ENCODE measurements at places on chromosomes 6 and 20.

DNA sequence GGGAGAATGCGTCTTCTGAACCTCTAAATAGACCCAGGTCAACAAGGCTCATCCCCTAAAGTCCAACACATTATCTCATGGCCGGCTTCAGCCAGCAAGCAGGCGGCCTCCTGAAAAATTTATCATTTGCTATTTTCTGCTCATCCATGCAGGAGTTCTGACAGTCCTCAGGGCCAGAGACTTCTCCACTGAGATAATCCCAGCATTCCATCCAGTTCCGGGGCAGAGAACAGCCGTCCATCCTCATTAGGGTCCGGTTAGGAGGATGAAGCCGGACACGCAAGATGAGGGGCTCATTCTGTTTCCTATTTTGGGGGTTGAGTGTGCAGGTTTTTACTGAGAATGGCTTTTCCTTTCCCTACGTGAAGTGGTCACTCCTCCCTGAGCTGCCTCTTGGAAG, 258.1 kb downstream of the PREX1 start:
- DNase-seq, result no peak

DNA sequence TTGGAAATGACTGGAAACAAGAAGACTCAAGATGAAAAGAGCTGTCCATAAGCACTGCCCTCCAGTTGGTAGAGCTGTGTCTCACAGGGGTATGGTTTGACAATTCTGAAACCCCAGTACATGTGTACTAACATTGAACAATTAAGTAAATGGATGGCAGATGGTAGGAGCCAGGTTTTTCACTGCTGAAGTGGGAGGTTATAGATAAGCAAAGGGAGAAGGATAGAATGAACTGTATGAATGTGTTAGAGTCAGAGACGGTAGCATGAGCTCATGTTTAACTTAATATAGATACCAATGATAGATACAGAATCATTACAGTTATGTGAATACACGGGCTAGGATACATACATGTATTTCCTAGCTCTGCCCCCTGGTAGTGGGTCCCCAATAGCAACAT, 95.0 kb upstream of the SIRPA start:
- DNase-seq, result no peak

- no peak for DNase-seq
Measured at GRCh38 chr6:33723371-33724085, 12.0 kb upstream of the UQCC2 start.

- DNase-seq, result no peak
Measured at GRCh38 chr20:21139881-21140566, 14.1 kb downstream of the KIZ start.

DNA sequence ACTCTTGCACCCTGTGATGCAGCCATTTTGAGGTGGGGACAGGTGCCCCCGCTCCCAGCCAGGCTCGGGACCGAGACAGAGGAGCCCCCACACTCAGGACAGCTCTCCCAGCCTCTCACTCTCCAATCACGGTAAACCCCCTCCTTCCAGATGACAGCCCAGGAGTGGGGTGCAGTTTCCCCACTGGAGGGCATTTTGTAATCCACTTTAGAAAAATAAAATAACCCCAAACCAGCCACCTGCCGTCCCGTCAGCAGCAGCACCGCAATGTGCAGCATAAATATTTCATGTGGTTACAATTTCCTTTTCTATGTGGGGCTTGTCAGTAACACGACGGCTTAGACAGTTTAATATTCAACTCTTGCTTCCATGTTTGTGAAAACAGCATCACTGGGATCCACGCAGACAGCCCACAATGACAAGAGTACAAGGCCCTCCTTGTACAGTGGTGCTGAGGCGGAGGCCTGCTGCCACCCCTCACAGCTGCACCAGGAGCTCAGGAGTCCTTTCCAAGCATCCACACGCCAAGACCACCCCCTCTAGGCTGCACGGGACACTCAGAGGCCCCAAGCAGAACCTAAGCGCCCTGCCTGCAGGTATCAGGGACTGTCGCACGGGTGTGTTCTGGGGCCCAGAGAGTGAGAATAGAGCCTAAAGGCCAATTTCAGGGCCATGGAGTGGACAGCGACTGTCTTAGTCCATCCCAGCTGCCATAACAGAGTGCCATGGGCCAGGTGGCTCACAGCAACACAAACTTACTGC, 116.7 kb downstream of the JPH2 start:
- DNase-seq, result no peak

GRCh38 chr20:43397147-43397546, 60.5 kb upstream of the SRSF6 start:
- DNase-seq, result no peak

DNA sequence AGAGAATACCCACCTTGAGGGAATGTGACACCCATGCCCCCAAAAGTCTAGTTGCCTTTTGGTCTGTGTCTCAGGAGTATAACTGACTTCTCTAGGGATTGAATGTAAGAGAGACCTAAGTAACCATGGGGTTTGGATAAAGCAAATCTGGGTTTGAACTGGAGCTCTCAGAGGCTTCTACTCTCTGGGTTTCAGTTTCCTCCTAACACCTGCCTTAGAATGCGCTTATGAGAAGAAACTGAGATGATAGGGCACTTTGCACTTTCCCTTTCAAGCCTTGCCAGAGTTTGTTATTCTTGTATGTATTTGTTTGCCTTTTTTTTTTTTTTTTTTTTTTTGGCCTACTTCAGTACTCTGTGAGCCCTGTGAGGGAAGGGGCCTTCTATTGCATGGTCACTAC, 19.4 kb downstream of the SDHAF4 start:
- DNase-seq, result no peak

GRCh38 chr20:54822386-54822785, 347.0 kb downstream of the DOK5 start:
- no peak for DNase-seq

DNA sequence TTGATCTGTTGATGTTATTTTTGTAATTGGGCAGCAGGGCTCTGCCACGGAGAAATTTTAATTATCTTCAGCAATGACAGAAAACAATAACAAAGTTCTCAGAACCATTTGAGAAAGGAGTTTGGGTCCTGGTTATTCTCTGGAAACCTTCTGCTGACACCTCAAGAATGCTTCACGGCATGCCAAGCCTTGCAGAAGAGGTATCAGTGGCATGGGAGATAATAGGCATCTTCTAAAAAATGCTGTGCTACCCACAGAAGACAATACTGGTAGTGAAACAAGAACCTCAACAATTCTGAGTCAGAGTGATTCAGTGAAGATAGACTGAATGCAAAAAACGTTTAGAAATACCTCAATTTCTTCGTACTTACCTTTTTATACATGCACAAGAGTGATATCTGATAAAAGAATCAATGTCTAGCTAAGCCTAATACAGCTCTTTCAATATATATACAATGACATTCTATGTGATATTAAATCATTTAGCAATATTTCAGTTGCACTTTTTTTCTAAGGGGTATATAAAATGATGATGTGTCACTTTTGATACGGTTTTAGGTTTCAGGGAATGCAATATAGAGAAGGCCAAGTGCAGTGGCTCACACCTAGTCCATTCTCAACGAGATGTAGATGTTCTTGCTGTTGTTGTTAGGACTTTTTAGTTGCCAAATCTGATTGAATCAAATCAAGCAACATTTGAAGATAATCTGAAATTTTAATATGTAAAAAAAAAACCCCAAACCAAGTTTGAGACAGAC, 110.4 kb upstream of the COL21A1 start:
- DNase-seq, result no peak

DNA sequence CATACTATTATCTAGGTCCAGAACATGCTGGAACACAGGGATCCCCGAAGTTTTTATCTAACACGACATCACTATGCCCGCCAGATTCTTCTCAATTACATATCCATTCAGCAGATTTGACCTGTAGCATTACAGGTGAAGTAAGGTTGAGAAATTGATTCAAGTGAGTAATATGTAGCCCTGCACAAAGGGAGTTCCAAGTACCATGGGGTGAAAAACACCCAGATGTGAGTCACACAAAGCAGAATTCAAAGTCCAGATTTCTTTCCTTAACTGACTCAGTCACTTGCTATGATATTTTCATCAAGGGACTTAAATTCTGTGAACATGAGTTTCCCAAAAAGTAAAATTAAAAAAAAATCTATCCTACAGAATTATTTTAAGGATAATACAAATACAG, 655.4 kb upstream of the PTCHD4 start:
- no peak for DNase-seq

DNA sequence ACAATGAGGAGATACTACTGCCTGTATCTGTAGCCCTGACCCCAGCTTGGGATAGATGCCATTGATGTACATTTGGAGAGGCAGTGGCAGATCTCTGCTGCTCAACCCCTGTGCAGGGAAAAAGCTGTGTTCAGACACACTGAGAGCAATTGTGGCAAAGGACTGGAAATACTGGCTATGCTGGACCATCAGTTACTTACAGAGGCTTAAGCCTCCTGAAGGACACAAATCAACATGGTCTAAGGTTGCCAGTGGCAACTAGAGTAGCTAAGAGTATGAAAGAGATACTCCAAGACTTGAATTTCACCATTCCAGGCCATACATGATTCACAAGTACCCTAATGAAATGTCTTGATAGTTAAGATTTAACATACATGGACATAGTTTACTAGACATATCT, 32.4 kb upstream of the ENPP4 start:
- no peak for DNase-seq

- DNase-seq, result no peak
Measured at GRCh38 chr6:83860782-83861495, 1.4 kb downstream of the CYB5R4 start.

DNA sequence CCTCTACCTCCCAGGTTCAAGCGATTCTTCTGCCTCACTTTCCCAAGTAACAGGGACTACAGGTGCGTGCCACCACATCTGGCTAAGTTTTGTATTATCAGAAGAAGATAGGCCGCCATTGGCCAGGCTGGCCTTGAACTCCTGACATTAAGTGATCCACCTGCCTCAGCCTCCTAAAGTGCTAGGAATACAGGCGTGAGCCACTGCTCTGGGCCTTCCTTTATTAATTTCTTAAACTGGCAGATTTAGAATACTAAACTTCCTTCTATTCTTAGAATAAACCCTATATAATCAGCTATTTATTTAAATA, 86.6 kb downstream of the HFE start:
- peak; percentile 7 for DNase-seq

DNA sequence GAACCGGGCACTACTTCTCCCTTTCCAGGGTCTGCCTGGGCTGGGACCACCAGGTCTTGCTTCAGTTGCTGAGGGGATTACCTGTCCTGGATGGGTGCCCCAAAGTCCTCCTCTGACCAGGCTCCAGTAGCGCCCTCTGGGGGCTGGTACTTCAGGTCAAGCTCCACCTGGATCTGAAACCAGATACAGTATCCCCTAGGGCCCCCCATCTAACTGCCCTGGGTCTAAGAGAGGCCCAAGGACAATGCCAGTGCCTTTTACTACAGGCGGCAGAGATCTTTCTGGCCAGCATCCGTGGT, 11.2 kb upstream of the SPAG4 start:
- DNase-seq, result no peak

DNA sequence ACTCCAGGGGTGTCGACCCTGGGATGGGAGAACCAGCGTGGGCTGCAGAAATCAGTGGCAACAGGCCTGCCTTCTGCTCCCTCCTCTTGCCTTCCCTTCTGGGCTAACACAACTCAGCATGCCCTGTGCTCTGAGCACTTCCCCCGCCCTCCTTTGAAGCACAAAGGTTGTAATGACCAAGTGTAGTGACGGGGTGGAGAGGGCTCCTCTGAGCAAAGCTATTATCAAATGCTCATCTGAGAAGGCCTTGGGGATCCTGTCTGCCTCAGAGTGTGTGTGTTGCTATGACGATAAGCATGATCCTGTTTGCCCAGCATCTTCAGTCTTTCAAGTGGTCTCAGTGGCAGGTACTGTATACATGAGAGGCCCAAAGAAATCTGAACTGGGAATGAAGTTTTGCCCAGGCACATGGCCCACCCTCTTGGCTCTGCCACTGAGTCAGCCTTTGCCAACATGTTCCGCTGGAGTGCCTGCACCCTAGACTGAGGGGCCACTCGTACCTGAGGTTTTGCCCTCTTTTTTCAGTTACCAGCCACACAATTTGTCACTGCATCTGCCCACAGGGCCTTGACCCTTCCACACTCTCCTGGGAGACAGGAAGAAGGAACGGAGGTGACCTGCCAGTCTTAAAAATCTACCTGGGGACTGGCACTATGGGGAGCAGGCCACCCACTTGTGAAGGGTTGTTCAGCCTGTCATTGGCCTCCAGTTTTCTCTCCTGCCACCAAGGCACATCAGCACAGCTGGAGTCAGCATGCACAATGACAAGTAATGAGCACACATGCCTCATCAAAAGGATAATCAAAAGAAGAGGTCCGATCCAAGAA, 74.5 kb downstream of the GFOD1 start:
- no peak for DNase-seq

DNA sequence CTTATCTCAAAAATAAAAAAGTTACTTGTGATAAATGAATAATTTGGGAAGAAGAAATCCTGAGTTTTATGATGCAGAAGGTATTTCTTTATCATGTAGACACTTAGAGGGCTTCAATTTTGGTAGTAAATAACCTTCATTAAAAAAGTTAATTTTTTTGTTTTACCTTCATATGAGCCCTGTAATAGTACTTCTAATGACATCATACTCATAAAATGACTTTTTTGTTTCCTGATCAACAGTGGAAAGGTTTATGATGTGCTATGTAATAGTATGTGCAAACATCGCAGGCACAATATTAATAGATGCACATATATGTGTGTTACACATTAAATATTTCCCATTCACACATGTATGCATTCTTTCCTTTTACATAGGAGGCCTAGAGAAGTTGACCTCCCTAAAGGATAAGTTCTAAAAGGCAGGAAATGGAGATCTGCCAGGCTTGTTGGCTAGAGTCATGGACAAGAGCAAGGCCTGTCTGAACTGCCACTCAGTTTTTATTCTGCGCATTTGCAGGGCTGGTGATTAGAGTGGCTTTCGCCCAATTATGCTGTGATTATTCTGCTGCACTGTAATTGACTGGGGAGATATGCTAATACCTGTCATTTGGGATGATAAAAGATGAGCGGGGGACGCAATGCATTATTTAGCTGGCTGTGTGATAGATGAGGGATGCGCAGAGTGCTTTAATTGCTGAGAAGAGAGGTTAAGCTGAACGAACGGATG, 272.6 kb downstream of the TMEM242 start:
- DNase-seq, result no peak

DNA sequence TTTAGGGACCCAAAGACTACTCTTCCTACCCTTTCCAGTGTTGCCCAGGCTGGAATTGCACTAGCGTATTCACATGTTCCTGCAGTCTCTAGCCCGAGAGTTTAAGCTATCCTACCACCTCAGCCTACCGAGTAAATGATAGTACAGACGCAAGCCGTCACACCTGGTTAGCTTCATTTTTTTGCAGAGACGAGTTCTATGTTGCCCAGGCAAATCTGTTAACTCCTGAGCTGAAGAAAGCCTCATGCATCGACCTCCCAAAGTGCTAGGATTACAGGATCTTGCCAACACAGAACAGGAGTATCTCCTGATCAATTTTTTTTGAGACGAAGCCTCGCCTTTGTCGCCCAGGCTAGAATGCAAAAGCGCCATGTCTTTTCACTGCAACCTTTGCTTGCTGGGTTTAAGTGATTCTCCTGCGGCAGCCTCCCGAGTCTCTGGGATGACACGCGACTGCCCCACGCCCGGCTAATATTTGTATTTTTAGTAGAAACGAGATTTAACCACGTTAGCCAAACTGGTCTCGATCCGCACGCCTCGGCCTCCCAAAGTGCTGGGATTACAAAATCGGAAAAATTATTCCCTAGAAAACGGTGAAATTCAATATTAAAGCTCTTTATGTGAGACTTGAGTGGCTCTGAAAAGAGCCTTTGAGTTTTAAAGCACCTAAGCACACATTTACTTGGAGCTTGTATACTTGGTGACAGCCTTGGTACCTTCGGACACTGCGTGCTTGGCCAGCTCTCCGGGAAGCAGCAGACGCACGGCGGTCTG, 128.5 kb downstream of the HFE start:
- DNase-seq, result peak; percentile 67

GRCh38 chr6:38193051-38193450, 373.5 kb downstream of the ZFAND3 start:
- DNase-seq, result no peak
